ENCODE measurements at places on chromosomes 6 and 20. TPM values are rescaled to one million over a fixed set of nuclear protein-coding genes. Genes with fewer than 3 reads are reported as not detected.

MCCD1 gene
- not detected for total RNA-seq

ERGIC3 gene
- total RNA-seq: 136 TPM

EYA2 gene
- total RNA-seq: not detected

WFDC10B gene
- not detected for total RNA-seq

SLC4A11 gene
- 1.9 TPM for total RNA-seq

GPX5 gene
- total RNA-seq: not detected

MDFI gene
- not detected for total RNA-seq

EFCAB8 gene
- 0.54 TPM for total RNA-seq

FAM83C gene
- not detected for total RNA-seq

KCNQ2 gene
- total RNA-seq: 0.26 TPM

PI16 gene
- not detected for total RNA-seq

WDR46 gene
- 106 TPM for total RNA-seq

GSTA2 gene
- not detected for total RNA-seq

SUPT3H gene
- 12.4 TPM for total RNA-seq

MOG gene
- total RNA-seq: not detected

GABRR1 gene
- not detected for total RNA-seq

PROKR2 gene
- not detected for total RNA-seq

SEMG1 gene
- total RNA-seq: not detected

PLN gene
- not detected for total RNA-seq

MUC21 gene
- not detected for total RNA-seq

CAGE1 gene
- total RNA-seq: 0.31 TPM

GINS1 gene
- total RNA-seq: 43.2 TPM

CST5 gene
- total RNA-seq: not detected

CCR6 gene
- not detected for total RNA-seq

HLA-DRB1 gene
- 14.2 TPM for total RNA-seq

NKAIN4 gene
- not detected for total RNA-seq

OLIG3 gene
- not detected for total RNA-seq

AKAP12 gene
- 1.1 TPM for total RNA-seq

ZBTB46 gene
- 1.0 TPM for total RNA-seq

BPIFB1 gene
- not detected for total RNA-seq

TNF gene
- total RNA-seq: 303 TPM

PGC gene
- total RNA-seq: not detected

CST7 gene
- 117 TPM for total RNA-seq

TMEM200A gene
- 1.3 TPM for total RNA-seq

RRAGD gene
- total RNA-seq: 10.9 TPM

HAO1 gene
- total RNA-seq: not detected

TRMT11 gene
- total RNA-seq: 33.6 TPM

IP6K3 gene
- not detected for total RNA-seq

DEFB124 gene
- not detected for total RNA-seq

FRK gene
- not detected for total RNA-seq

UBD gene
- 0.62 TPM for total RNA-seq

CAP2 gene
- not detected for total RNA-seq

KCNK5 gene
- 33.8 TPM for total RNA-seq

SLC2A10 gene
- total RNA-seq: not detected

F13A1 gene
- total RNA-seq: not detected

NNAT gene
- total RNA-seq: 0.16 TPM

LRRN4 gene
- total RNA-seq: not detected

SLC22A16 gene
- total RNA-seq: not detected

PPIL6 gene
- total RNA-seq: not detected

HLA-DPA1 gene
- 38.5 TPM for total RNA-seq

All from activated CD4-positive, alpha-beta T cell treated with anti-CD3 and anti-CD28 coated beads, Interleukin-2, amount 10 ng/mL, durations not matched to agents 24 days and 14 days (primary cell).